ENCODE measurements at places on chromosomes 4 and X.

DNA sequence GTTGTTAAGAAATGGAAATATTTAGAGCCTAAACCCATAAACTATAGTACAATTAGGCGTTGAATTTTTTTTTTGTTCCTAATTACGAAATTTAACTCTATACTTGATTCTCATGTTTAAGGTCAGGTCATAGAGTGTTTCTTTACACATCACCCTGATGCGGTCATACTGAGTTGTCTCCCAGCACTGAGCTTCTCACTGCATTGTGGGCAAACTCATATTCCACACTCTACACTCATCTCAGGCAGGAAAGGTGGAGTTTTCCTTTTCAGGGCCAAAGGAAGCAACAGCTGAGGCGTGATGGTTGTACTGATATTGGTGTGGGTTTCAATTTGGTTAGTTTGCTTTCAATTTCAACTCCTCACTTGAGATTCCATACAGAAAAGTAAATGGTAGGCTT is 75.4 kb downstream of the FAT4 start:
- DNase-seq = no peak

GRCh38 chr4:114997576-114998247 is 115.7 kb downstream of the NDST4 start:
- no peak for DNase-seq

DNA sequence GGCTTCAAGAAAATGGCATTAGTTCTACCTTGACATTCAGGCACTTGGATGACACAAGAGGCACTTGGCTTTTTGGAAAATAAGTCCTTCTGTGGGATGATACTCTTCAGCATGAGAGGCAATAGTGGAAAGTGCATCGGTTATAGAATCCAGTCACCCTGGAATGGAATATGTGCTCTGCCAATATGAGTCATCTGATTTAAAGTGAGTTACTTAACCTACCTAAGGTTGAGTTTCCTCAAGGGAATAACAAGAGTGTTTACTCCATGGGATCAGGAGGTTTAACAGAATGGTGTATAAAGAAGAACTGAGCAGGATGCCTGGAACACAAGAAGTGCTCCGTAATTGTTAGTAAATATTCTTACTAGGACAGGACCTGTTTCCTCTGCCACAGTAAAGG is 10.7 kb downstream of the SLC39A8 start:
- DNase-seq = no peak

DNA sequence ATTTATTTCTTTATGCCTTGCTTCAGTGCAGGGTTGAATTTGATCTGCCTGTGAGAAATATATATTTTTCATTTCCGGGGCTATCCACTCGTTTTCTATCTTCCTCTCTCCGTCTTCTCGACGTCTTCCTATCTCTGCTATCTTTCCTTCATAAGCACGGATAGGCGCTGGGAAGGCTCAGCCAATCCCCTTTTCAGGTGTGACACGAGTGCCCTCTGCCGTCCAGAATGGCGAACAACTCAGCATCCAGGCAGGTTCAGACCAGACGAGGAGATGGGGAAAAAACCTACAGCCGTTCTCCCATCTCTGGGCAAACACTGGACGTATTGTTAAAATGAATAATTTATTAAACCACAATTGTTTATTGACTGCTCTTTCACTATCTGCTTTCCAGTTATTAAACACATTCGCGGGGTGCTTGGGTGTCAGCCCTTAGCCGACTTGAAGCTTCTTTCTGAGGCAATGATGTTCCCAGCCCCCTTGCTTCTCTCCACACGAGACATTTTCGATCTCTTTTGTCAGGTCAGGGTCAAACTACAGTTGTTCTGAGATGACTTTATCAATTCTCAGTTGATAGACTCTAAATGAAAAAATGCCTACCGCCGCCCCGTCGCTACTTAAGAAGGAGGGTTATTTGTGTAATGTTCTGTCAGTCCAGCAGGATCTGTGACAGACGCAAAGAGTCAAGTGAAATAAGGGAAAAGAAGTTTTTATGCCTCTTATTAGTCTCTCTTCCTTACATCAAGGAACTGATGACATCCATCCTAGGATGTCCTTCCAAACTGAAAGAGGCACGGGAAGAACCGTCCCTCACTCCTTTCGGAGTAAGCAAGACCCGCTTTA is 96.3 kb upstream of the NOCT start:
- DNase-seq = peak; percentile 83

GRCh38 chr4:35734381-35735098 is 509.8 kb downstream of the ARAP2 start:
- no peak for DNase-seq

GRCh38 chr4:15361529-15361928 is 66.3 kb upstream of the C1QTNF7 start:
- DNase-seq = no peak

- DNase-seq = no peak
Measured at GRCh38 chr4:107826421-107826980, 1.8 kb downstream of the SGMS2 start.

- no peak for DNase-seq
Measured at GRCh38 chr4:56737666-56738065, 56.6 kb upstream of the HOPX start.

- no peak for DNase-seq
Measured at GRCh38 chr4:168619266-168619631, 122.4 kb downstream of the PALLD start.

GRCh38 chrX:85922821-85923220 is 124.5 kb downstream of the CHM start:
- DNase-seq = no peak

- DNase-seq = no peak
Measured at GRCh38 chr4:170229006-170229405, 139.2 kb upstream of the AADAT start.

DNA sequence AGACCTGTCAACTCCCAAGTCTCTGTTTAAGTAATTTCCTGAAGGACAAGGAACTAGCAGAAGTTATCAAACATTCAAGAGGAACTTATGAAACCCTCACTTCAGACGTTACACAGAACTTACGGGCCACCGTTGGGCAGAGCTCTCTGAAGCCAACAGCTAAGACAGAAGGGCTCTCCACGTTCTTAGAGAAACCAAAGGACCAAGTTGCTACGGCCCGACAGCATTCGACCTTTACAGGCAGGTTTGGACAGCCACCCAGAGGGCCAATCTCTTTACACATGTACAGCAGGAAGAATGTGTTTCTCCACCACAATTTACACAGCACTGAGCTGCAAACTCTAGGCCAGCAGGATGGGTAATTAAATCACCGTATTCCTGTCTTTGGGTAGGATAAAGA is 705.1 kb upstream of the GRID2 start:
- no peak for DNase-seq

- no peak for DNase-seq
Measured at GRCh38 chr4:130851932-130852331, 1756.0 kb downstream of the C4orf33 start.

- DNase-seq = peak; percentile 15
Measured at GRCh38 chr4:134544303-134544770, 342.7 kb upstream of the PABPC4L start.

- no peak for DNase-seq
Measured at GRCh38 chrX:46208225-46208854, 336.9 kb downstream of the ZNF674 start.

- DNase-seq = no peak
Measured at GRCh38 chr4:7844594-7844991, 95.1 kb downstream of the AFAP1 start.

GRCh38 chrX:140524556-140524955 is 19.7 kb upstream of the SOX3 start:
- no peak for DNase-seq

GRCh38 chr4:136865526-136865925 is 666.8 kb downstream of the PCDH18 start:
- no peak for DNase-seq

DNA sequence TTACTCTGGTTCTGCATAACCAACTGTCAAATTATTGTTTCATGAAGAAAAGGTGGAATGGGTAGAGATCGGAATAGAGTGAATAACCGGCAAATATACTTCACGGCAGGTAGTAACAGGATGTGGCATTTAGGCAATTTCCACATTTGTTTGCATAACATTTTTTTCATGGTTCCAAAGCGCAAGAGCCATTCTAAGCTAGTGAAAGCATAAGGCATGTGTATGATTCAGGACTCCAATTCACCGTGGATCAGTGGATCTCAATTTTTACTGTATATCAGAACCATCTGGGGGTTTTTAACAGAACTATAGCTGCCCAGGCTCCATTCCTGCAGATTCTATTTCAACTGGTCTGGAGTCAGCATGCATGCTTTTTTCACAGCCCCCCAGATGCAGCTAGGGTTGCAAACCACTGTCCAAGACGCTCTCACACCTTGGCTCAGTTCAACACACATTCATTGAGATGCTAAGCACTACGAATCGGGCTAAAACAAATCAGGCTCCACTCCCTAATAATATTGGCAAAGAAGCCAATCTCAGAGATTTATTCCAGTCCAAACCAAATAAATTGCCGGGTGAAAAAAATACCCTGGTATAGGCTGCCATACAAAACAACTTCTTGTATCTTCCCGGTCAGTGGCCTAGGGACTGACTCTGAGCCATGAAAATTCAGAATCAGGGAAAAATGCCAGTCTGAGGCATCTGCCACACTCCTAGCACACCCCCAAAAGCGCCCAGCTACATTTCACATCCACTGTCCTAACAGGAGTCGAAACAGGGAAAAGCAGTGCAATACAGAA is 30.0 kb downstream of the AFAP1 start:
- no peak for DNase-seq

DNA sequence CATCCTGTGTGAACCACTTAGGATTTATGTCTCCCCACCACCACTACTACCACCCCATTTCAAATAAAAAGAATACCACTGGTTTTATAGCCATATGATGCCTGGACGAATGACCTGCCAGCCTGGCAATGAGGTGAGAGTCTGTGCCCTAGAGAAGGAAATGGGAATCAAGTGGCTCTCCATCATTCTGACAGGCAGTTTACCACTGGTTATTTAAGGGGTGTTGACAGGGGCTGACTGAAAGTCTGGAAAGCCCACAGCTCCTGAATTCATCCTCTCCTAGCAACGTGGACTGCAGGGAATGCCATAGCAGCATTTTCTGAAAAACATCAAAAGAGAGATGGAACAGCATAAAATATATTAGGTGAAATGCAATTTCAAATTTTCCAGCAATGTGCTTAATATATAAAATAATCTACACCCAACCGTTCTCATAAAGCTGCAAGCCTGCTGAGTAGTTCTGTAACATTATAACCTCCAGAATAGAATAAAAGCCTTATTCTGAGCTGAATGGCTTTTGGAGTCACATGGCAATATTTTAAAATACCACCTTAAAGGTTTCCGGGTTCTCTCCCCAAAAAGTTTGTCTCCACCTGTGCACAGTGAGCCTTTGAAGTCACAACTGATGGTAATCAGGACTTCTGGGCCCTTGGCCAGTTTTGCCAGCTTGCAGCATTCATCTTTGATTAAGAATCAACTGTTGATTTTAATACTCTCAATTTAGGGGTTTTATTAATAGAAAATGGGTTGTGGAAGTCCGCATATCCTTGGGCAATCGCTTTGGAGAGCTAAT is 121.5 kb downstream of the DCTD start:
- DNase-seq = no peak

DNA sequence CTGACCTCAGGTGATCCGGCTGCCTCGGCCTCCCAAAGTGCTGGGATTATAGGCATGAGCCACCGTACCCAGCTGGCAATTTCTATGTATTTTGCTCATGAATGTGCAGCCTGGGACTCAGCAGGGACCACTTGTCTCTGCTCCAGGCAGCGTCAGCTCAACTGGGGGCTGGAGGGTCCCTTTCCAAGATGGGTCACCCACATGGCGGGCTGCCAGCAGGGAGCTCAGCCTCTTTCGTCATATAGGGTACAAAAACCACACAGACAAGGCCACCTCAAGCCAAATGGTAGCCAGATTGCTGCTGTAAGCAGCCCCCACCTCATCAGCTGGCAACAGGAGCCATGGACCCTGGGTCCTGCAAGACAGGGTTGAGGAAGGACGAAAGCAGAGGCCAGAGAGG is 2.4 kb upstream of the CLDN24 start:
- no peak for DNase-seq

- DNase-seq = peak; percentile 8
Measured at GRCh38 chr4:113355550-113356371, 306.3 kb downstream of the ANK2 start.

- DNase-seq = no peak
Measured at GRCh38 chrX:97310373-97310772, 426.7 kb downstream of the RPA4 start.

DNA sequence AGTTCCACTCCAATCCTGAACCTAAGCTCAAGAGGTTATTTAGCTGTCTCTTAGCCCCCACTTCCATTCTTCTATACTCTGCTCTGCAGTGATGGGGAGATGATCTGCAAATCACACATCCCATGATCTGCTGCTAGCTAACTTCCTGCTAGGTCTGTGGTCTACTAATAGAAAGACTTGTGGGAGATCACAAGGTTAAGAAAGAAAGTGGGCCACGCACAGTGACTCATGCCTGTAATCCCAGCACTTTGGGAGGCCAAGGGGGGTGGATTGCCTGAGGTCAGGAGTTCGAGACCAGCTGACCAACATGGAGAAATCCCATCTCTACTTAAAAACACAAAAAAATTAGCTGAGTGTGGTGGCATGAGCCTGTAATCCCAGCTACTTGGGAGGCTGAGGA is 471.1 kb upstream of the NWD2 start:
- DNase-seq = no peak

DNA sequence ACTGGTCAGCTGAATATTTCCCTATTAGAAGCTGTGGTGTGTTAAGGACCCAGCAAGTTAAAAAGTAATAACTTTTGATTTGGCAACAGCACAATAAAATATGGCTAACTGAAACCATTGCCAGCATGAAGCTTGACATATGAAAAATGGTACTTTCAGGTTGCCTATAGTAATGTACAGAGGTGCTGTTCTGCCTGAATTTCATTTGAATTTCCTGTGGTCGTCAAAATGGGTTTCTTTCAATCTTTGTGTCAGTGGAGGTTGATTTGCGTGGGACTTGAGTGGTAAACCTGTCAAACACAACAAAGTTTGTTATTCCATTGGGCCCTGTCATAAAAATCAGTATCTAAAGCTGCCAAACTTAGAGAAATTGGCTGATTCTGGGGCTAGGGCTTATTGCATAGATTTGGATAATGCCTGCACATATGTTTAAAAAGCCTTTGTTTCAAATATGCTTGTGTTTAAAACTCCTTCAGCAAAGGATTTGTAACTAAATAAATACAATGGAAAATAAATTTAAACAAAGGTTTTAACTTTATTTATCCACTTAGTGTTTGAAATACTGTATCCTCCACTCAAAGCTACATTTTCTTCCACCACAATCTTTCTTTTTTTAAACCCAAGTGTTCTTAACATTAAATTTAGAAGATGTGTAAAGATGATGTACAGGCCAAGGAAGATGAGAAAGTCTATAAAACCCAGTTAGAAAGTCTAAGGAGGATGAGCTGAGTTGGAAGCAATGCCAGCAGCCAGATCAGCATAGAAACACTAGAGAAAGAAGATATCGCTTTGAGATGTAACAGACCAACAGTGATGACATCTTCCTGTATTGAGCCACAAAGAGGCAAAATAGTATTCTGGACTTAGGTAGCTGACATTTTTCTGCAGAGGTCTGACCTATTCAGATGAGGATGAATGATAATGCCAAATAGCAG is 134.8 kb upstream of the GIMD1 start:
- no peak for DNase-seq

DNA sequence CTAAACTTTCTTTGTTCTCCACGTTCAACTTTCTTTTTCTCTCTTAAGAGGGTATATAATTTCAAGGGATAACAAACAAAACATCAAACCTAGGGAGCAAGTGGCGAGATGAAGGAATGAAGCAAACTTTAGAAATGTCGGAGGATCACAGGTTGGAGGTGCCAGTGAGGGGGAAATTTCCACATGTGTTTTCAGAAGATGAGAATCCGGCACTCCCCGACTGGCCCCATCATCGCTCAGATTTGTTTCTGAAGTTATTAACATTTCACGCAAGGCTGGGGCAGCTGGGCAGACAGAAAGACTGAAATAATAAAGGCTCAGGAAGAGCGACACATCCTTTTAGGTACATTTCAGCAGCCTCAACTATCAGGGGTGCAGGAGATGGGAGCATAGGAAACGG is 134.9 kb downstream of the SMIM20 start:
- DNase-seq = no peak
